ENCODE measurements at places on chromosomes 2 and 18.

GRCh38 chr2:8049176-8049575 is 632.7 kb upstream of the ID2 start:
- DNase-seq, result no peak

DNA sequence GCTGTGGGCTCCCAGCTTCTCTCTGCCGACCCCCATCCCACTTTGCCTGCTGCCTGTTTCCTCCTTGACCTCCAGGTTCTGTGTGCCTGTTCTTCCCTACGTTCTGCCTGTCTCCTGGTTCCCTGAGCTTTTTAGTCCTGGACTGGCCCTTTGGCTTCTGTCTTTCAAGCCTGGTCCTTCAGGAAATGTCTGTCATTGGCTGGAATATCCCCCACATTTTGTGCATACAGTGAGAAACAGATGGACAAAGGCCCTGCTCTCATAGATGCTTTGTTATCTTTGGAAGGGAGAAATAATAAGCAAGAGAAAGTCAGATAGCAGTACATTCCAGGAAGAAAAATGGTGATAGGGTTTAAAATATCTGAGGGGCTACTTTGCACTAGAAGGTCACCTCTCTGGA is 5.7 kb downstream of the MGAT5 start:
- no peak for DNase-seq

GRCh38 chr2:227132986-227133385 is 31.0 kb downstream of the COL4A4 start:
- no peak for DNase-seq

DNA sequence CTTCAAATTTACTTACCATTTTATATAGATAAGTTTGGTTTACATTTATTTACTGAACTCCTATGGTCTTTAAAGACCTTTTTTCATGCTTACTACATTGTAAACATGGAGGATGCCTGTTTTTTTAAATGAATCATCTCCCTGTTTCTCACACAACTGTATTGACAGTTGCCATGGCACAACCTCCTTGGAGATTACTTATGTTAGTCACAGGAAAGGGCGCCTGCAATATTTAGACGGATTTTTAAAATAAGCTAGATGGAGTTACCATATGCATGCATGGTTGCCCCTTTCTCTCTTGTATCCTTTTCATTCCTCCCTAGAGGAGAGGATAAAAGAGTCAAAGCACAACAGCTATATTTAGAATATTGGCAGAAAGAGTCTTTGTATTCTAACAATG is 34.8 kb upstream of the CCDC102B start:
- DNase-seq, result no peak

- no peak for DNase-seq
Observed at GRCh38 chr18:65762556-65762955, 11.7 kb downstream of the CDH7 start.

- no peak for DNase-seq
Observed at GRCh38 chr2:15043336-15044058, 411.0 kb downstream of the LRATD1 start.

DNA sequence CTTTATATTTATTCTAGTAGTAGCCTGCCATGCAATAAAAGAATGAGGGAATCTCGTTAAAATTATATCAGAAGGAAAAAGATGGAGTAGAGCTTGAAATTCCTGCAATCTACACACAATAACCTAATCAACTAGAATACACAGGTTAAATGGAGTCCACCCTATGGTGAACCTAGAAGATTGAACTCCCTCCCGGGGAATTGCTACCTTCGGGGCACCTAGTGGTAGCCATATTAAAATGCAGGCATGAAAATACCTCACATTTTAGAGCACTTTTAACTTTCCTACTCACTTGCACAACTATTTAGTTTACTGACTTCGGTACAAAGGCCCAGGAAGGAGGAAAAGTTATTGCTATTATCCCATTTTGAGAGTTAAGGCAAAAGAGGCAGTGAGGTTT is 174.5 kb downstream of the SS18 start:
- DNase-seq, result no peak

DNA sequence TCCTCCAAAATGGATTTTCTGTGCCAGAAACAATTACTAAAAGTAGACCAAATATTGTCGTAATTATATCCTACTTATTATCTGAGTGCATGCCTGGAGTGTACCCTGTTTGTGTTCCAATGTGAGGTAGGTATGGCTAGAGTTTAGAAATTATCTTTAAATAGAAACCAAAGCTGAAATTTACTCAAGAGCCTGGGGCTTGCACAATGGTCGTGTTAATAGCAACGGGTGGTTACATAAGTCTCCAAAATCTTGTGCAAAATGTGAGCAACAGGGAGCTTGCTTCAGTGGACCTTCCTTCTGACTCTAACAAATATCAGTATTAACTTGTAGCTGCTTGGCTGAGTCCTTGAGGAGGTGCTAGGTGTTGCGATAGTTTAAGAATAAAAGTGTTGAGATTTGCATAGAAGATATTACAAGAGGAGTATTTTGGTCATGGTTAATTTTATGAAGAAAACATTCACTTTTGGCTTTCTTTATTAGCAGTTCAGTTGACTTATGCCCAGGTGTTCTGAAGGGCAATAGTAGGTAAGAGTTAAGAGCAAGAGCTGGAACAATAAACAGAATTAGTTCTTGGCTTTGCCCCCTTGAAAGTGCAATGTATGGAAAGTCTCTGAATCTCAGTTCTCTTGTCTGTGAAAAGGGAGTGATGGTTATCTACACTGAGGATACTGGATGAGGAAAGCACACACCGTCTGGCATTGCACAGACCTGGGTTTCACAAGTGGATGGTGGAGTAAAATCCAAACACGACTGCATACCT is 4.6 kb downstream of the CXCR4 start:
- DNase-seq, result no peak
